ENCODE measurements at places on chromosomes 16 and 17.

GRCh38 chr17:10314329-10314728 is 58.5 kb downstream of the MYH13 start:
- DNase-seq = no peak

DNA sequence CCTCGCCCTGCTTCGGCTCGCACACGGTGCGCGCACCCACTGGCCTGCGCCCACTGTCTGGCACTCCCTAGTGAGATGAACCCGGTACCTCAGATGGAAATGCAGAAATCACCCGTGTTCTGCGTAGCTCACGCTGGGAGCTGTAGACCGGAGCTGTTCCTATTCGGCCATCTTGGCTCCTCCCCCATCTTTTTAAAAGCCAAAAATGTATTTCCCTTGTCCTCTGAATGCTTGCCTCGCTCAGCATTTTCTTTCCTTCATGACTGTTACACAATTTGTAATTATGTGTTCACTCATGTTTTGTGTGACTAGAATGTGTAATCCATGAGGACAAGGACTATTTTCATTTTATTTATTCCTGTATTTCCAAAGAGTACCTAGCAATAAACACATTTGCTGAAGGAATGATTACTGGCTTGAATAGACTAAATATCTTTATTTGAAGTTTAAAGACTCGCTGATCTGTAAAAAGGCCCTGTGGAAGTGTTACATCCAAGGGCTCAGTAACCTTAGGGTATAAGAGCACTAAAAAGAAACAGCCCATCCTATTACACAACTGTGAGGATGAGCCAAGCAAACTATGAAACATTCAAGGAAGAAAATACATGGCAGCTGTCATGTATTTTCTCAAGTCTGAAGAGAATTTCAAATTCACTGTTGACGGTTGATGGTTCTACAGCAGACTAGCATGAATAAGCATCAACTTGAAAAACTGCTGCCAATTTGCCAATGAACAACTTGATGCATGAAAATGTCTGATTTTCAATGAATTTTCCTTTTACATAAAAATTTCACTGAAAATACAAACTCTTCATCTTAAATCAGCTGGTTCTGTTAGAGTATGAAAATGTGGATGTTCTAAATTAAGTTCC is 192.6 kb downstream of the MYO1D start:
- no peak for DNase-seq

DNA sequence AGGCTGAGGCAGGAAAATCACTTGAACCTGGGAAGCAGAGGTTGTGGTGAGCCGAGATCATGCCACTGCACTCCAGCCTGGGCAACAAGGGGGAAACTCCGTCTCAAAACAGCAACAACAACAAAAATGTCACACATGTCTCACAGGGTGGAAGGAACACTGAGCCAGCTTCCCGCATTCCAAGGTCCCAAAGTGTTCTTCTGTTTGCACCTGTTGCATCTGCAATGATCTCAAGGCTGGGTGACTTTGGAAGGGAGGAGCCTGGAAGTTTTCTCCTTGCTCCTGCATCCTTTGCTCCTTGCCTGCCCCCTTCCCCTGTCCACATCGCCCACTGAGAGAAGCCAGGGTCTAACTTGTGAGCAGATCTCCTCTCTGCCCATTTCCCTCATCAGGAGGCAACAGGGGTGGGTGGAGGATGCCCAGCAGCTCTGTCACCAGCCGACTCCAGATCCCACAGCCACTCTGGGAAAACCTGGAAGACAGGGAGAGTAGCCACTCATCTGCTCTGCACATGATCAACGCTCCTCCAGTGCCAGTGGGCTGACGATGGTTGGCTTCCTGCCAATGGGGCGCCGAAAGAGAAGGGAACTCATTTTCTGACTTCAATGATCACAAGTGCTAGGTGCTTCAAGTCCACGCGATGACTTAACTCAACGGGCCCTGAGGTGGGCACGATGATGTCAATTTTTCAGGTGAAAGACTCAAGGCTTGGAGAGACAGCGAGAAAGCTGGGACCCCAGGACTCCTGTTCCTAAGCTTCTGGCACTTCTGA is 12.6 kb downstream of the CHST6 start:
- DNase-seq = no peak

- no peak for DNase-seq
Measured at GRCh38 chr16:64144617-64145016, 977.2 kb downstream of the CDH11 start.

GRCh38 chr16:167122-167690 is 1.4 kb downstream of the HBM start:
- no peak for DNase-seq

DNA sequence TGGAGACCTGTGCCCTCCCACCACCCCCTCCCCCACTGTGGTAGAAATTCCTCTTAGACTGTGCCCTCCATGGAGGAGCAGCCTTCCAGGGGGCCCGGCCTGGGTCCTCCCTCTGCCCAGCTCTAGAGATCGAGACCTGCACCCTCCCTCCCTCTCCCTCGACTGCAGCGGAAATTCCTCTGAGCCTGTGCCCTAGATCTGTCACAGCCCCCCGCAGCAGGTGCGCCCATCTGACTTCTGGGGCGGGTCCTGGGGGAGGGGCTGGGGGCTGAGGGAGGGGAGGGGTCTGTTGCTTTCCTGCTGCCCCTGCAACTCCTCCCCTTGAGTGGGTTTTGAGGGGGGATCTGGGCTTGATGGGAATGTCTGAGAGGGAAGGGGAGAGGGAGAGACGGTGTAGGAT is 177.8 kb upstream of the GSE1 start:
- DNase-seq = no peak
